ENCODE measurements at places on chromosomes 6 and 20.
A peak's percentile ranks its signal among the peaks of the same experiment; 100 is the strongest.

- DNase-seq = peak; percentile 43
Observed at GRCh38 chr20:62774762-62775161, 21.5 kb upstream of the MRGBP start.

- peak; percentile 65 for DNase-seq
Observed at GRCh38 chr6:26022132-26022472, 59.5 kb downstream of the TRIM38 start.

GRCh38 chr6:137024237-137024990 lies 20.4 kb downstream of the IL20RA start:
- DNase-seq = no peak

DNA sequence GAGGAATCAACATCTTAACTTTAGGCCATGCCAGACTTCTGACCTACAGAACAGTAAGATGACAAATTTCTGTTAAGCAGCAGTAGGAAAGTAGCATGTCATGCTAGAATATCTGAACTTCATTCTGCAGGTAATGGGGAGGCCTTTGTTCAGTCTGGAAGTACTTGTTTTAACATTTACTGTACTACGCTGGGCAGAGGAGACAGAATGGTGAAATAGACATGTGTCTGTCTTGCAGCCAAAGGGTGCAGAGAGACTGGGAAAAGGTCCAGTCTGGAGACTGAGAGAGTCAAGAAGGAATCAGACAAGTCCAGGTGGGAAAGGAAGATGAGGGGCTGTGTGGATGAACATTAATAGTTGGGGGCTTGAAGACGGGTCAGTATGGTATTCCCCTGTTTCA lies 17.5 kb upstream of the ZBTB2 start:
- DNase-seq = no peak

GRCh38 chr20:37538003-37538402 lies 10.3 kb upstream of the BLCAP start:
- DNase-seq = no peak

- no peak for DNase-seq
Observed at GRCh38 chr20:22818636-22819035, 216.5 kb upstream of the SSTR4 start.

DNA sequence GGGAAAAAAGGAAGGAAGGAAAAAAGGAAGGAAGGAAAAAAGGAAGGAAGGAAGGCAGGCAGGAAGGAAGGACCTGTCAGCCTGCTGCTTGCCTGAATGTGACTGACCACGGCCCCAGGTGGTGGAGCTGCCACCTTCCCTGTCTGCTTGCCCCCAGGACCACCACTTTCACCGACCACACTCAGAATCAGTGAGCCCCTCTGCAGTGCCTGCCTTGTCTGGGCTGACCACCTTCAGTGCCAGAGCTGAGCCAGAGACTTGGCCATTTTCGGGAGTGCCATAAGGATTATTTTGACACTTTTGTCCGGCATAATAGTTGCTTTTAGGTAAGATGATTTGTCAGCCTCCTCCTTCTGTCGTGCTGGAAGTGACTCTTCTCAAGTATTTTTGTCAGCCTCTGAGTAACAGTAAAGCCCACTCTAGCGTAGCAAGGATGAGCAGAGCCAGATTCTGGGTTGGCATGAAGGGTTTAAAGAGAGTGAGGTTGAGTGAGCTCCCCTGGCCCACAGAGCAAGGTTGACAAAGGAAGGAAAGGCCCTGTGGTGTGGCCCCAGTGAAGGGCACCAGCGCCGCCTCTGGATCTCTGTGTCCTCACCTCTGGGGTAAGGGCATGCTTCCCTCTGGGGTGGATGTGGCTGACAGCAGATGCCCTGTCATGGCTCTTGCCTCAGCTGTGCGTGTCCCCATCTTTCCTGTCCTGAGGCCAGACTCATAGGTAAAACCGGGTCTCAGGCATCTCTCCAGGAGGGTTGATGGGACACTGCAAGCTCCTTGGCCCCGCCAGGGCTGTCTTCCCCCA lies 214.7 kb upstream of the FOXQ1 start:
- no peak for DNase-seq

- peak; percentile 78 for DNase-seq
Observed at GRCh38 chr6:154410619-154411072, 54.0 kb upstream of the IPCEF1 start.

- no peak for DNase-seq
Observed at GRCh38 chr6:47157653-47158219, 115.6 kb upstream of the ADGRF1 start.

DNA sequence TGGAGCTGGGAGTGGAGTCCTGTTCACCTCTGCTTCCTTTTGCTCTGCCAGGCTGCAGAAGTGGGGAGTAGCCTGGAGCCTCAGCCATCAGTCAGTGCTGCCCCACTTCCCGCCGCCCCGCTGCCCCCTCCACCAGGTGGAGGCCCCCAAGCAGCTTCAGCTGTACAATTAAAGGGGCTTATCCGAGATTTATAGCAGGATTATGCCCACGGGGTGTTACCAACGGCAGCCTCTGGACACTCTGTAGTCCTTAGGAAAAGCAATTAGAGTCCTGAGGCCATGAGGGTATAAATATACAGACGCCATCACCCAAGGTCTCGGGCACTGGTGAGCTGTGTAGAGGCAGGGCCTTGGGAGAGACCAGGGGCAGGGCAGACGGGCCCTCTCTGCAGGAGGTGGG lies 55.4 kb downstream of the GRM4 start:
- no peak for DNase-seq

- no peak for DNase-seq
Observed at GRCh38 chr6:137025786-137026730, 18.7 kb downstream of the IL20RA start.

DNA sequence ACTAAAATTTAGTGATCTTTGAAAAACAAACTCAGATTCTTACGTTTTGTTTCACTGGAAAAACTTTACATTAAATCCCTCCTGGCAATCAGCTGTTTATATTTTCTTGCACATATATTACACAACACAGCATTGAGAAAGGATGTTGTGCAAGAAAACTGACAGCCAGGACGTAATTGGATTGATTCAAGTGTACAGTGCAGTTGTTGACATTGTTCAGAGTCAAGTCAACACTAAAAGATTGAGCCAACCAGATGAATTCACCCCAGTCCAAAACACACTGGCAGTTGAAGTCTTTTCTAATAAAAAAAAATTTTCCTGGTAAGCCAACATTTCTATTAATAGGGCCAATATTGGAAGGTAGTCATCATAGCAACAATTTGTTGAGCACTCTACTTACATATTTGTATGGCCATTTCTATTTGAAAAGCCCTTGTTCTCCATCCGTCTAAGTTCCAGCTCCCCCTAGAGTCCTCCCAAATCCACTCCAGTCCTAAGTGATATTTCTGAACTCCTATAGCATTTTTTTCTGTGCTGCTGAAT lies 20.9 kb upstream of the VNN1 start:
- no peak for DNase-seq

- DNase-seq = no peak
Observed at GRCh38 chr6:128723667-128724066, 159.3 kb upstream of the LAMA2 start.

GRCh38 chr20:25867776-25868649 lies 171.4 kb upstream of the ZNF337 start:
- peak; percentile 86 for DNase-seq

DNA sequence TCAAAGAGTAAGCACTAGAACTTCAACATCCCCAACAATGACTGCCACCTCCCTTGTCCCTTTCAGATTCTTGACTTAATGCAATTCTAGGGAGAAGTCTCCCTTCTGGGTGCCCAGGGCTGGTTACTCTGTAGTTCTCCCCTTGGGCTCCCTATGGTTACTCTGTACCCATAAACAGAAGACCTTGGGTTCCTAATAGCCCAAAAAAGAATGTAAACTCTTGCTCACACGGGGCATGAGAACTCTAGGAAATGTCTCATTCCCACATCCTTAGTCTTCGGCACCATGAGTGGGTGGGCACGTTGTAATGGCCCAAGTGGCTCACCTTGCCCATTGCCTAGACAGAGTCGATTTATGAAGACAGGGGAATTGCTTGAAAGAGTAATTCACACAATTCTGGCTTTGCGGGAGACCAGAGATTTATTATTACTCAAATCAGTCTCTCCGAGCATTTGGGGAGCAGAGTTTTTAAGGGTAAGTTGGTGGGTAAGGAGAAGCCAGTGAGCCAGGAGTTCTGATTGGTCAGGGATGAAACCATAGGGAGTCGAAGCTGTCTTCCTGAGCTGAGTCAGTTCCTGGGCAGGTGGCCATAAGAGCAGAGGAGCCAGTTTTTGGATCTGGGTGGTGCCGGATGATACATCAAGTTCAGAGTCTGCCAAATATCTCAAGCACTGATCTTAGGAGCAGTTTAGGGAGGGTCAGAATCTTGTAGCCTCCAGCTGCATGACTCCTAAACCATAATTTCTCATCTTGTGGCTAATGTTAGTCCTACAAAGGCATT lies 61.2 kb upstream of the SIRPG start:
- no peak for DNase-seq

GRCh38 chr6:158818581-158819212 lies 471 bp downstream of the EZR start:
- peak; percentile 81 for DNase-seq

- DNase-seq = no peak
Observed at GRCh38 chr6:3784423-3784822, 32.9 kb upstream of the PXDC1 start.

DNA sequence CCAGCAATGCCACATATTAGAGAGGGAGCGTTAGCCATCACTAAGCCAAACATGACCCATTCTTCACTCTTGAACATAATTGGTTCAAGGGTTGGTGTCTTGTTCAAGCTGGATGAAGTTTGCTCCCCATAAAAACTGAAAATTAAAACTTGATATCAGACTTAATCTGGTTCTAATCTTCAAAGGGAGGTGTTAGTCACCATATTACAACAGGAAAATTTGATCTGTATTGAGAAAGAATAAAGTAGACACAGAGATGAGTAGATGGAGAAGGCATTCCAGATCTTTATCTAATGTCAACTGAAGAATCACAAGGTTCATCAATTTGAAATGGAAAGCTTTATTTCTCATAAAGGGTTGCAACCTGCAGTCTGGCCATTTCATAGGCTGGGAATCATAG lies 972.8 kb downstream of the HACE1 start:
- no peak for DNase-seq

- DNase-seq = no peak
Observed at GRCh38 chr6:24864343-24864742, 65.6 kb upstream of the ARMH2 start.

DNA sequence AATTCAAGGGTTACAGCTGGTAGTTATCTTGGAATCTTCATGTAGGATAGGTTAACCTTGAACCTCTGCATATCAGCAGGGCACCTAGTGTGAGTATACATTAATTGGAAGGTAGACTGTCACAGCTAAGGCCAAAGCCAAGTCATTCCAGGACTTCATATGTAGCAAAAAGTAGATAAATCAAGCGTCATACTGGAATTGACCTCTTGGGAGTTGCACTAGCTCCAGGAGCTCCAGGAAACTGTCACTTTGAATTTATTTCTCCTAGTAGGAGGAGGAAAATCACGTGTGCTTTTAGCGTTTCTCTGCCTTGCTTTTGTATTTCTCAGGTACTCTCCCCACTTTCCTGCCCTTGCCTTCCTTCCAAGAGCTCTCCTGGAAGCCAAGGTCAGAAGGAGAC lies 30.3 kb downstream of the RIPOR2 start:
- no peak for DNase-seq

GRCh38 chr6:71496722-71497033 lies 208.1 kb downstream of the OGFRL1 start:
- no peak for DNase-seq

DNA sequence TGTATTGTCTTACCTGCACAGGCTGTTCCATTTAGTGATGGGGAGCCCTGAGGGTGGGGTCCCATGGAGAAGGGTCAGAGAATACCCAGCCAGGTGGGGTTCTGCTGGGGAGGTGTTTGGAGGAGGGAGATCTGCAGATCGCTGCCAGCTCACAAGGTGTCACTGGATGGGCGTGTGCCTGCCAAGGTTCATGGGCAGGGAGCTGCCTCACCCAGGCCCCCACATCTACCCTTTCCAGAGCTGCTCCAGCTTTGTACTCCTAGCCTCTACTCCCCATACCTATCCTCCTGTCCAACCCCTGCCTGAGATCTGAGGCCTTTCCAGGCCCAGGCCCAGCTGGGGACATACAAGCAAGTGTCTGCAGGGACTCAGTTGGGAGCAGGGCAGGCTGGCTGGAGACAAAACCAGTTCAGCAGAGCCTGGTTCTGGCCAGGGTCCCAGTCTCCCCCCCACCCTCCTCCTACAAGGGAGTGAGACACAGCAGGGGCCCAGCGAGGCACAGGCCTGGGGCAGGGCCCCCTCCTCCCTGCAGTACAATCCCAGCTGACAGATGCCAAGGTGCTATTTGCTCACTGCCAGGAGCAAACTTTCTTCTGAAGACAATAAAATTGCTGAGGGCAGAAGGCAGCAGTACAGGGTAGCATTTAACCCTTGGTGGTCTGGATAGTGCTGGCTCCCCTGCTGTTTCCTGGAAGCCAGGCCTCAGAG lies 19.7 kb downstream of the SPDEF start:
- DNase-seq = no peak

GRCh38 chr6:40685862-40686261 lies 98.7 kb upstream of the LRFN2 start:
- no peak for DNase-seq

DNA sequence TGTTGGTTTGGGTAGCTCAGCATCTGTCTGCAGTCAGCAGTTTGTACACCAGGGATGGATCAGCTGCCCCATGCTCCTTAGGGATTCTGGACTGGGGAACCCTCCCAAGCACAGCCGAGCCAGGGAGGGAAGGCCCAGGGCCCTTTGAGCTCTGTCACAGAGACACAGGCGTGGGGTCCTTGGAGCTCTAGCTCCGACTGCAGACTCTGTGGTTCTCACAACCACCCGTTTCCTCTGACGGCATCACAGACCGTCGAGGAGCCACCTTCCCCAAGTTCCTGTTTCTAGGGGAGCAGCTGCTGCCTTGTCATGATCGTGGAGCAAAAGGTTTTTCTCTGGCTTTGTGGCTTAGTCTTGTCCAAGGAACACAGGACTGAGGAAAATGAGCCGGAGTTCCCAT lies at the start of gene SLA2:
SLA2 (minus strand) TSS at position 199 of the 400 bp plus-strand sequence. CDS start 4,861 bp downstream, outside the sequence.
- DNase-seq = peak; percentile 73

DNA sequence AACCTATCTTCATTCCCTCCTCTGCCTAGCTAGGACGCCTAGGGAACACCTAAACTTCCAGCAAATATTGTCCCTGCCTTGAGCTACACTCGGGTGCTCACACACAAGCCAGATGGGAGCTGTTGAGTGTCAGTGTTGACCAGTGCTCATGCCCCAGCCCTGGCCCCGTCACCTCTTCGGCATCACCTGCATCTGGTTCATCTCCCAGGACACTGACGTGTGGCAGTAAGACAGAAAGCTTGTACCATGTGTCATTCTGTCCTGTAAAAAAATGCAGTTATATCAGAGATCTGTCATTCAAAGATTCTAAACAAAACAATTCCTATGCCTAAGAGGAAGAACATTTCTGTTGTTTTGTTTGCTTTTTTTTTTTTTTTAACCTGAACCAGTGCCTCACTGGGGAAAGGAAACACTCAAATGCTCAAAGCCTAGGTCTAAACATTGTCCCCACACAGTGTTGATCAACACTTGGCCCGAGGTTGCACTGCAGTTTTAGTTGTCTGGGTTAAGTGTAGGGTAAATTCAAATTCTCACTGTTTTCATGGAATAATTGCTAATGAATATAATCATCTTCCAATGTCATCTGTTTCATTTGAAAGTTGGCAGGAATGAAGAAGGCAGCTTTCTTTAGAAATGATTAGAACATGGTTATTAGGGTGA lies 102.7 kb upstream of the SASH1 start:
- no peak for DNase-seq

GRCh38 chr20:19749618-19750071 lies 8.4 kb upstream of the RIN2 start:
- DNase-seq = no peak
